ENCODE measurements at places on chromosomes 2 and 18. TPM values are rescaled to one million over a fixed set of nuclear protein-coding genes. Genes with fewer than 3 reads are reported as not detected.
A peak's percentile ranks its signal among the peaks of the same experiment; 100 is the strongest.

DNA sequence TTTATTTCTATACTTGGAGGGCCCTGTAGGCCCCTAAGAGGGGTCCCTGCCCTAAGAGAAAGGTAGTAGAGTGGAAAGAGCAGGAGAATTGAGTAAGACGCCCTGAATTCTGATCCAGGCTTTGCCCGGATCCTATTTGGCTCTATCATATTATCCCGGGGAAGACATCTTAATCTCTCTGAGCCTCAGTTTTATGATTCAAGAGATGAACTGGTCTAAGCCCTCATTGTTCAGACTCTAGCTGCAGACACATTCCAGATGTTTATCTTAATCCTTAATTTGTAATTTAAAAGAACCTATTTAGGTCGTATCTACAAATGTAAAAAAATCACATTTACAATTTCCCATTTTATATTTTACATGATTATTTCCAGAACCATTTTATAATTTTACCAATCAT lies 220.1 kb downstream of the AGPS start:
- DNase-seq: no peak
- no peaks in the 10 kb centered on the region for H3K36me3 ChIP-seq
- peaks cover 8% of the 10 kb centered on the region for H3K27me3 ChIP-seq
- H3K4me3 ChIP-seq: no peak overlapping the region
- peaks cover 16% of the 10 kb centered on the region for H3K4me1 ChIP-seq

Gene GAREM2
- 18.9 TPM for total RNA-seq

Gene POU3F3
- 0.05 TPM for total RNA-seq

GRCh38 chr18:37424507-37424906 lies 141.1 kb downstream of the CELF4 start:
- H3K27me3 ChIP-seq: peaks cover 8% of the 10 kb centered on the region
- peaks cover 18% of the 10 kb centered on the region for H3K4me1 ChIP-seq
- H3K27ac ChIP-seq: no peak overlapping the region
- H3K36me3 ChIP-seq: no peaks in the 10 kb centered on the region
- no peak overlapping the region for H3K4me3 ChIP-seq
- DNase-seq: no peak

GRCh38 chr2:224598678-224599077 lies 13.5 kb upstream of the CUL3 start:
- H3K36me3 ChIP-seq: no peaks in the 10 kb centered on the region
- no peaks in the 10 kb centered on the region for H3K27me3 ChIP-seq
- peaks cover 11% of the 10 kb centered on the region for H3K4me1 ChIP-seq
- H3K27ac ChIP-seq: no peak overlapping the region

Gene SERPINB11
- not detected for total RNA-seq

Gene TMEM247
- not detected for total RNA-seq

DNA sequence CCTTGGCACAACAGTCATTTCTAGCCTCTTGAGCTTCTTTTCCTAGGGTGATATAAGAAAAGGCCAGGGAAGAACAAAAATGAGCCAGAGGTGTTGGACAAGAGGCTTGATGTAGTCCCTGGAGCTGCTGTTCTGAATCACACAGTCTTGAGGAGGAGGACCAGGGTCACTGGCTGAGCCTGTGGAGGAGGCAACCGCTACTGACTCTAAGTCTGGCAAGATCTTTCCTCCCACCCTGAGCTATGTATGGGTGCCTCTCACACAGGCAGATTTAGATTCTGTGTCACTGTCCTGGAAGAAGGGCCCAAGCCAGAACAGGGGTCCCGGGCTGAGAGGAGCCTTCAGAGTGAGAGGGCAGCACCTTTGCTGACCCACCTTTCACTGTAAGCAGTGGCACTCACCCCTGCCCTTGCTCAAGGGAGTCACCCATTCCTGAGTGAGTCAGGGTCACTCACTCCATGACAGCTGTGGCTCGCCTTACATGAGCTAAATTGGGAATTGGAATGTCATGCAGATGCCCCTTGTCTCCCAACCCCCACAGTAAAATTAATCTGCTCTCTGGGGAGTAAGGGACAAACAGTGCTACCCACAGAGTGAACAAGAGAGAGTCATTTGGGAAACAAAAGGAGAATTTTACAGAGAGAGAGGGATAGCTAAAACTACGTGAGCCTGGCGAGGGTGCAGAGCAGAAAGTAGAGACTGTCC lies at the start of gene TRIM54:
TSS of gene TRIM54 (plus strand) at position 575 of the 705 bp plus-strand sequence. CDS start 303 bp downstream, outside the sequence.
- no peaks in the 10 kb centered on the region for H3K36me3 ChIP-seq
- H3K4me3 ChIP-seq: peak within 1 kb of the TSS; percentile 54

Gene ORC4
- total RNA-seq: 60.9 TPM

GRCh38 chr2:113132414-113133021 lies 5.1 kb downstream of the IL1RN start:
- no peaks in the 10 kb centered on the region for H3K36me3 ChIP-seq
- H3K27me3 ChIP-seq: no peaks in the 10 kb centered on the region
- DNase-seq: no peak

- no peaks in the 10 kb centered on the region for H3K27me3 ChIP-seq
- peaks cover 52% of the 10 kb centered on the region for H3K4me1 ChIP-seq
- DNase-seq: no peak
- peaks cover 5% of the 10 kb centered on the region for H3K36me3 ChIP-seq
- H3K27ac ChIP-seq: peak overlapping the region; percentile 55
Observed at GRCh38 chr2:188475945-188476344, 184.3 kb downstream of the GULP1 start.

DNA sequence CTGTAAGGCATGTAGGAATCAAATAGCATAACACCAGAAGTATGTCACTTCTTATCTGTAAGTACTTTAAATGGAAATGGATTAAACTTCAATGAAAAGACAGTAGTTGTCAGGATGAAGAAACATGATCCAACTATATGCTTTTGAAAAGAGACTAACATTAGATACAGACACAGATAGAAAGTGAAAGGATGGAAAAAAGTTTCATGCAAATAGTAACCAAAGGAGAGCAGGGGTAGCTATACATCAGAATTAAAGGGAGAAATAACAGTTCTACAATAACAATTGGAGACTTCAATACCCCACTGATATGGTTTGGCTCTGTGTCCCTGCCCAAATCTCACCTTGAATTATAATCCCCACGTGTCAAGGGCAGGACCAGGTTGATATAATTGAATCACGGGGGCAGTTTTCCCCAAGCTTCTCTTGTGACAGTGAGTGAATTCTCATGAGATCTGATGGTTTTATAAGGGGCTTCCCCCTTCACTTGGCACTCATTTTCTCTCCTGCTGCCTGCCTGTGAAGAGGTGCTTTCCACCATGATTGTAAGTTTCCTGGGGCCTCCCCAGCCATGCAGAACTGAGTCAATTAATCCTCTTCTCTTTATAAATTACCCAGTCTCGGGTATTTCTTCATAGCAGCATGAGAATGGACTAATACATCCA lies 205.4 kb upstream of the CDH2 start:
- H3K4me1 ChIP-seq: no peaks in the 10 kb centered on the region
- H3K36me3 ChIP-seq: no peaks in the 10 kb centered on the region
- no peak overlapping the region for H3K4me3 ChIP-seq
- DNase-seq: no peak
- H3K27me3 ChIP-seq: no peaks in the 10 kb centered on the region

- no peaks in the 10 kb centered on the region for H3K36me3 ChIP-seq
- no peak for DNase-seq
- no peak overlapping the region for H3K4me3 ChIP-seq
- no peaks in the 10 kb centered on the region for H3K27me3 ChIP-seq
- peaks cover 21% of the 10 kb centered on the region for H3K4me1 ChIP-seq
Observed at GRCh38 chr18:25189391-25190185, 162.4 kb downstream of the ZNF521 start.

- H3K27ac ChIP-seq: no peak overlapping the region
- DNase-seq: peak; percentile 82
- no peaks in the 10 kb centered on the region for H3K36me3 ChIP-seq
Observed at GRCh38 chr2:119517433-119517832, 6.8 kb downstream of the SCTR start.

DNA sequence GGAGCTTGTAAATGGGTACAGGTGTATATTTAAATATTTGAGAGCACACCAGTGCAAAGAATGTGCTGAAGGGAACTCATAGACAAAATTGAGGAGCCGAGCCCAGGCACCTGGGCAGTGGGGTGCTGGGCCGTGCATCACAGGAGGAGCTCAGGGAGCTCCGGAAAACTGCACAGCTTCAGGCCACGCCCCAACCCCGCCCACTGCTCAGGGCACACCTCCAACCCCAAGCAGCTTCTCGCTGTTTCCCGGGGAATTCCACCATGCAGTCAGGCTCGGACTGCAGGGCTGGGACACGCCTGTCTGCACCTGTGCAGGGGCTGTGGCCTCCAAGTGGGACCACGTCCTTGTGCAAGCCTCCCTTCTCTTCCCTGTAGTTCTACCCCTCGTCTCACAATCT lies 243.0 kb downstream of the HDAC4 start:
- peak; percentile 82 for DNase-seq
- H3K4me1 ChIP-seq: peaks cover 10% of the 10 kb centered on the region
- H3K4me3 ChIP-seq: no peak overlapping the region
- H3K27me3 ChIP-seq: no peaks in the 10 kb centered on the region
- H3K27ac ChIP-seq: no peak overlapping the region

DNA sequence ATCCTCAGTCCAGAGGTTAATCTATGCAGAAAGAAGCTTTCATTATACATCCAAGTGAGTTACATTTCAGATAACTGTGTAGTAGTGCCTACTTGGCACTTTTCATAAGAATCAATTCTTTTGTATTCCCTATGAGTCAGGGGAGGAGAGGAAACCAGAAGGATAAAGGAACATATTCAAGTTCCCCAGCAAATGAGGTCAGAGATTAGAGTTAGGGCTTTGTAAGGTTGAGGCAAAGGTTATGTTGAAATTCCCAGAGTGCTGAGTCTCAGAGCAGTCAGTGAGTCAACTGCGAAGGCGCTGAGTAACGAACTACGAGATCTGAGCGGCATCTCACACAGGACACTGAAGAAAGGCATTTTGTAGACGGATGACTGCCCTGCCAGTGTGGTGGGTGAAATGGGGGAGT lies 25.1 kb upstream of the ME2 start:
- no peak overlapping the region for H3K4me3 ChIP-seq
- no peak overlapping the region for H3K27ac ChIP-seq
- no peaks in the 10 kb centered on the region for H3K36me3 ChIP-seq
- no peaks in the 10 kb centered on the region for H3K27me3 ChIP-seq
- no peak for DNase-seq

DNA sequence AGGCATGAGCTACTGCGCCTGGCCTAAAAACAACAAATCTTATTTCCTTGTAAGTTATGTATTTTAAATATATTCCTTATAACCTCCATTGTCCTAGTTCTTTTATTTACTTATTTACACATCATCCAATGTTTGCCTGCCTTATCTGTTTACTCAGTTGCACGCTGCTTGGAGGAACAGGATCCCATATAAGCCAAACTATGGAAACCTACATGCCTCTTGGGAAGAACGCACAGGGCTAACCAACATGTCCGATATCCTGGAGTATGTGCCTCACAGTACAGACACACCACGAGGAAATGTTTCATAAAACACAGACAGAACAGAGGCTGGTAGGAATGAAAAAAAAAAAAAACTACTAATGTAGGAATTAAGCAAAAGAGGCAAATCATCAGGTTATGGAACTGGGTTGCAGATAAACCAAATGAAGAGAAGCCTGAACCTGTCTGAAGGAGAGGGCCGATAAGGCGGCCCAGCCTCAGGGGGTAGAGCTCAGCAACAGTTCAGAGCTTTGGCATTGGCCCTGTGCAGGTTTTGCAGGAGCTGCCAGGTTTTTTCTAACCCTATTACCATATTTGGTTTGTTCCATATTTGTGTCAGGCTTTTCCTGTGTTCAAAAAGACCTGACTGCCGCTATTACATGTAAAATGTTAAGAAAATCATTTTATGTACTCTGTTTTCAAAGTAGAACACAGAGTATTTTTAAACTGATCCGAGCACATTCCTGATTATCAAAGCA lies 19.9 kb upstream of the SP3 start:
- H3K27me3 ChIP-seq: no peaks in the 10 kb centered on the region
- no peak for DNase-seq
- H3K36me3 ChIP-seq: no peaks in the 10 kb centered on the region
- peaks cover 18% of the 10 kb centered on the region for H3K4me1 ChIP-seq
- H3K27ac ChIP-seq: no peak overlapping the region

Gene TMEM37
- total RNA-seq: 9.6 TPM

- H3K36me3 ChIP-seq: no peaks in the 10 kb centered on the region
- H3K27me3 ChIP-seq: no peaks in the 10 kb centered on the region
- 0 out of 2 replicates have a peak, but pooled peaks cover 4% of the 10 kb centered on the region for H3K4me1 ChIP-seq
- no peak overlapping the region for H3K27ac ChIP-seq
- no peak overlapping the region for H3K4me3 ChIP-seq
Observed at GRCh38 chr2:237895544-237896506, 36.4 kb downstream of the RAMP1 start.

GRCh38 chr18:28729321-28729720 lies 552.4 kb upstream of the CDH2 start:
- no peaks in the 10 kb centered on the region for H3K27me3 ChIP-seq
- H3K36me3 ChIP-seq: no peaks in the 10 kb centered on the region
- no peak overlapping the region for H3K27ac ChIP-seq
- no peak overlapping the region for H3K4me3 ChIP-seq
- peaks cover 13% of the 10 kb centered on the region for H3K4me1 ChIP-seq
- DNase-seq: no peak

Gene REG3A
- total RNA-seq: not detected

GRCh38 chr2:237744613-237745249 lies 53.8 kb upstream of the RBM44 start:
- H3K27ac ChIP-seq: peak overlapping the region; percentile 80
- peak; percentile 86 for DNase-seq
- H3K4me1 ChIP-seq: peaks cover 43% of the 10 kb centered on the region

- DNase-seq: no peak
- H3K36me3 ChIP-seq: no peaks in the 10 kb centered on the region
- H3K4me1 ChIP-seq: no peaks in the 10 kb centered on the region
- no peak overlapping the region for H3K4me3 ChIP-seq
Observed at GRCh38 chr18:69259282-69259681, 141.4 kb upstream of the DOK6 start.

- no peaks in the 10 kb centered on the region for H3K36me3 ChIP-seq
- no peaks in the 10 kb centered on the region for H3K27me3 ChIP-seq
- H3K4me1 ChIP-seq: peaks cover 13% of the 10 kb centered on the region
- no peak for DNase-seq
- H3K4me3 ChIP-seq: no peak overlapping the region
Observed at GRCh38 chr2:37636381-37637066, 34.9 kb downstream of the CDC42EP3 start.

DNA sequence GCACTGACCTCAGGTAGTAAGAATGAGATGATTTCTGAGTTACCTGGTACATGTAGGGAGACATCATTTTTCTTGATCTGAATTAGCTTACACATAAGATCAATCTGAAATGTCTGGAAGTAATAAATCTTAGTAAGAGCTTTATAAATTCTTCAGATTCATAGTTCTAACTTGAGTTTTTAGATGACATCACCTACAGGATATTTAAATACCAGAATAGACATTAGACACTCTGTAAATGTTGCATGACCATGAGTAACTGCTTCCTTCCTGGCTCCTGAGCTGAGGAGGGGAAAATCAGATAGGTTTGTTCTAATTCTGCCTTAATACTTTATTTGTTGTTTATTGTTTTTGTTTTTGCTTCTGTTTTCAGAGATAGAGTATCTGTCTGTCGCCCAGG lies 181.8 kb downstream of the PHLPP1 start:
- no peaks in the 10 kb centered on the region for H3K27me3 ChIP-seq
- no peak overlapping the region for H3K4me3 ChIP-seq
- DNase-seq: no peak
- H3K27ac ChIP-seq: peak overlapping the region; percentile 37
- H3K4me1 ChIP-seq: peaks cover 23% of the 10 kb centered on the region

- H3K36me3 ChIP-seq: no peaks in the 10 kb centered on the region
- H3K4me1 ChIP-seq: peaks cover 2% of the 10 kb centered on the region
- no peak for DNase-seq
- no peak overlapping the region for H3K4me3 ChIP-seq
- H3K27ac ChIP-seq: no peak overlapping the region
Observed at GRCh38 chr18:67241299-67241698, 275.2 kb downstream of the DSEL start.

Gene MLPH
- 10.3 TPM for total RNA-seq

Gene ACADL
- total RNA-seq: 0.42 TPM

GRCh38 chr2:126761981-126762878 lies 106.3 kb downstream of the GYPC start:
- H3K27ac ChIP-seq: no peak overlapping the region
- no peaks in the 10 kb centered on the region for H3K36me3 ChIP-seq
- DNase-seq: no peak
- H3K27me3 ChIP-seq: no peaks in the 10 kb centered on the region

Gene FMNL2
- total RNA-seq: 45.5 TPM
